GM12891 (cell line): ENCODE measurements at places on chromosomes 11 and 22.

GRCh38 chr11:12150831-12151382 lies 40.5 kb downstream of the MICAL2 start:
- DNase-seq, result no peak

GRCh38 chr11:7673724-7674434 lies 579 bp upstream of the CYB5R2 start:
- DNase-seq, result no peak

DNA sequence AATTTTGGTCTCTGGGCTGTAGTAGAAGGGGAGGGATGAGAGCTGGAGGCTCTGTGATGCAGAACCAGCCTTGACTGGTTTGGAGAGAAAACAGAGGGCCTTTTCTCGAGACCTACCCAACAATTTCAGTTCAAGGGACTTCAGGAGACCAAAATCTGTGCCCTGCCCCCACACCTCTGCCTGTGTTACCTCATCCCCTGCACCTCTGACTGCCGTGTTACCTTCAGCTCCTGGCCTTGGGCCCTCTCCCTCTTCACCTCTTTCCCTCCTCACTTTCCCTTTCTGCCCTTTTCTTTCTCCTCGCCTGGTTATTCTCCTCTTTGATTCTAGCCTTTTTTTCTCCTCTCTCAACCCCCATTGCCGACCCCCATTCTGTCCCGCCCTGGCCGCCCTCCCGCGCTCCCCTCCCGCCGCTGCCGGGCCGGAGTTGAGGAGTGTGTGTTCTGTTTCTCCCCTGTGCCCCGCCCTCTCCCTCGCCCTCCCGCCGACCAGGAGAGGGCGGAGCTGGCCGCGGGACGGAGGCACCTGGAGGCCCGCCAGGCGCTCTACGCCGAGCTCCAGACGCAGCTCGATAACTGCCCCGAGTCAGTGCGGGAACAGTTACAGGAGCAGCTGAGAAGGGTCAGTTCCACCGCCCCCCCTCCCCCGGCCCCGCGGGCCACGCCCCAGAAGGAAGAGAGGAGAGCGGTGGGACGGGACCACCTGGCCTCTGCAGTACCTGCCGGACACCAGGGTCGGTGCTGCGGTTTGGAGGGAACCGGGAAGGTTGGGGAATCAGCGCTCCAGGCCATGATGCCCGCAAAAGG lies 27.2 kb downstream of the PHLDB1 start:
- no peak for DNase-seq

GRCh38 chr11:9053316-9054035 lies 37.9 kb downstream of the SCUBE2 start:
- no peak for DNase-seq

GRCh38 chr11:122690384-122690783 lies 34.9 kb downstream of the UBASH3B start:
- no peak for DNase-seq

DNA sequence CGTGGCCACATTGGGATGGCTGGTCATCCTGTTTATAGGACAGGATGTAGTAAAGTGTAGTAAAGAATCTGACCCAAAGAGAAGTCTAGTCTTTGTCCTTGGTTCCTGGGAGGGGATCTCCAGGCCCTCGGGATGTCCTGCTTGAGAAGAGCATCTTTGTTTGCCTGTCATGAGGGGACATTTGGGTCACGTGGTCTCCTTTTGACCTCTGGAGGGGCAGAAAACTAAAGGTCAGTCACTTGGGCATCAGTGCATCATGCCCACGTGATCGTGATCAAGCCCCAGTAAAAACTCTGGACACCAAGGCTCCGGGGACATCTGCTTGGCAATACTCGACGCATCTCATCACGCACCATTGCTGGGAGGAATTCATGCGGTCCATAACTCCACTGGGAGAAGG lies 9.1 kb downstream of the SMIM38 start:
- no peak for DNase-seq

- DNase-seq, result no peak
These were observed 24.6 kb upstream of the OOSP4B start for GRCh38 chr11:59992425-59992824.

GRCh38 chr11:60987577-60988277 lies 16.2 kb downstream of the CD6 start:
- DNase-seq, result no peak

- DNase-seq, result no peak
These were observed 10.7 kb downstream of the VSIG10L2 start for GRCh38 chr11:125956391-125957134.

DNA sequence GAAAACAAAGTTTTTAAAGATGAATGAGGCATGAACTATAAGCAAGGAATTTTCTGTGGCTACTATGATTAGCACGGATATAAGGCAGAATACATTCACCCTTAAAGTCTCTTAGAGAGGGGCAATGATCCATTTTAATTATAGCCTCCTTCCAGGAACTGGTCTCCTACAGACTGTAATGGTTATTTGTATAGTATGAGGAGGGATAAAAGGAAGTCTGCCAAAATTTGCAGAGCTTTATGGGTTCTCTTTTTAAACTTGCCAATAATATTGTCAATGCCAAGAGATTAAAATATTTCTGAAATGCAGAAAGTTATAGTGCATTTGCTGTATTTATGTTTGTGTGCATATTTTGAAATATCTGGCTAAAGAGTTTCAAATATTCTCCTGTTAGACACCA lies 271.4 kb upstream of the LUZP2 start:
- no peak for DNase-seq

- no peak for DNase-seq
These were observed 24.9 kb downstream of the APLP2 start for GRCh38 chr11:130094614-130095013.

DNA sequence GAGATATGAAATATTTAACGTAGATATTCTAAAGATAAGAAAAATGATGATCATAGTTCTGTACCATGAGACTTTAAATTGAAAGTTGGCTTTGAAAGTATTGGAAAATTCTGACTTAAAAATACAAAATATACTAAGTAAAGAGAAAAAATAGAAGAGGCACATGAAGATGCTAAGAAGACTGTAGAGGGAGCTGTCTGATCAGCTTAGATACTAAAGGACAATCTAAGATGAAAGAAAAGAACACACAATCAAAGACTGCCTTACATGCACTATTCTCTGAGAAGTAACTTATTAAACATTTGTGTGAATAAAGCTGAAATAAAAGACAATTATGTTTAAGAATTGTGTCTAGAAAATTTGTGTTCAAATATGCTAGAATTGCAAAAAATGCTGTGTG lies 55.1 kb downstream of the RBMXL2 start:
- DNase-seq, result no peak

DNA sequence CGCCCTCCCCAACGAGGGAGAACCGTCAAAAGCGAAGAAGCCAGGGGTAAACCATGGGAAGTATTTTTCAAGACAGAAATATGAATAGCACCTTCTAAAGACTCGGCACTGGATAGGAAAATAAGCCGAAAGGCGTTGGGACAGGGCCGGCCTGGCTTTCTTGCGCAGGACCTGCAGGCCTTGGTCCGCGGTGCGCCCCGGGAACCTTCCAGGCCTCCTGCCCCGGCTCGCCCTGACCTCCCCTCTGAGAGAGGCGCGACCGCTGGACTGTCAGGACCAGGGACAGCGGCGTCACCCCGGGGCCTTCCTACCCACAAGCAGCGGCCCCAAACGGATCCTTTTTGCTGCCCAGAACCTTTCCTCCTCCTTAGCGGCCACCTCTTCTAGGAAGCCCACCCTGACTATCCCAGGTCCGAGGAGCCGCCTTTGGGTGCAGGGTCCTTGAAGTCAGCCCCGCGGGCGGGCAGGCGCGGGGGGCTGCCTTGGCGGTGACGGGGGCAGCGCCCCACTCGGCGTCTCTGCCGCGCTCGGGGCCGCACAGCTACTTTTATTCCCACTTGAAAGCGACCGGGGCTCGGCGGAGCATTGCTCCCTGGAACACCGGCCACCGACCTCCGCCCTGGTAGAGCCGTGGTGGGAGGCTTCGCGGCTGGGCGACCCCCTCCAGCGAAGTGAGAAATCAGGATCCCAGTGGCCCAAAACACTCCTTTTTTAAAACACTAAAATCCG lies 650 bp upstream of the MAPK11 start:
- peak; percentile 73 for DNase-seq

- no peak for DNase-seq
These were observed 53.0 kb downstream of the DDI1 start for GRCh38 chr11:104089481-104089880.

DNA sequence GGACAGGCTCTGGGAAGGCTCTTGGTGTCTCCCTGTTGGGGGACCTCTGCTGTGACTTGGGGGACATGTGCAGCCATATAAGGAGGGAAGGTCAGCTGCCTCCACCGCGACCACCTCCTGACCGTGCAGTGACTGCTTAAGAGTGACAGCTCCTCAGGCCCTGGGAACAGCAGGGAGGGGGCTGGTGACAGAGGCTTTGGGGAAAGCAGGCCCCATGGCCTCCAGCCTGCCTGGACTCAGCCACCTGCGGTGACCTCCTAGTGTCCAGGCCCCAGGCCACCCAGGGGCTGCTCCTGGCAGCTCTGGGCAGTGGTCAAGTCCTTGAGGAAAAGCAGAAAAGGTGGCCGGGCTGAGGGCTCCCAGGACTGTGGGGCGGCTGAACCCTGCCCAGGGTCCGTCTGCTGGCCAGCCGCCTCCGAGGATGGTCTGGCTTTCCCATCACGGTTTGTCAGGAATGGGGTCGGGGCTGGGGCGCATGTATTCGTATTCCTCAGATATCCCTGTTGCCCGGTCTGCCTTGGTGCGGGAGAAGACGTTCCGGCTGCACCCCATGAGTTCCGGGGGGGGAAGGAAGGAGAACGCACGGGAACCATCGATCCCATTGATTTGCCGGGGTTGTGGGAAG lies 96.8 kb downstream of the WNT7B start:
- no peak for DNase-seq

DNA sequence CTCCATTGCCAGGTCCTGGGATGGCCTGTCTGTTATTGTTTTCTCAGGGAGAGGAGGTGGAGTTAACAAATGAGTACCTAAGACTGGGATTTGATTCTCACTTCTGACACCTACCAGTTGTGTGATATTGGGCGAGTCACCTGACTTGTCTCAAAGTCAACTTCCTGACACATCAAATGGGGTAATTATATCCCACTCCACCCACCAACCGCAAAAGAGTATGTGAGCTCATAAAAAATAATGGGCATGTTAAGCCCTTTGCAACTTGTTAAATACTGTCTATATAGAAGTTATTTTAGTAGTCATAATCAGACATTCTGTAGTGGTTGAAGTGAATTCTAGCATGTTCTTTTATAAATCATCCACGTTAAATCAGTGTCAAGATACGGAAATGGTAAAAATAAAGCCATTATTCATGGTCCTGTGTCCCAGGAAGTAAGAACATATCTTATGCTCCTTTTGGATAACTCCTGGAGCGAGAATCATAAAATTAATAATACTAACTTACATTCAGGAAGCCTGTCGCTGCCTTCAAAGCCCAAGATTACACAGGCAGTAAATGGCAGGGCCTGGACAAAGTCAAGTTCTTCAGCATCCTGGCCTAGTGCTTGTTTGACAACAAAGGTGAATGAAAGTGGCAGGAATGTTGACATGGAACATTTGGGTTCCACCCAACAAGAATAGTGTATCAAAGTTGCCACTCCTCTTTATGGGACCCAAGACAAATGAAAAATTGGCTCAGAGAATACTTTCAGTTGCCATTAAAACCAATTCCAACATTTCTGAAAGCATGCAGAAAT lies 54.3 kb downstream of the SYTL2 start:
- no peak for DNase-seq

DNA sequence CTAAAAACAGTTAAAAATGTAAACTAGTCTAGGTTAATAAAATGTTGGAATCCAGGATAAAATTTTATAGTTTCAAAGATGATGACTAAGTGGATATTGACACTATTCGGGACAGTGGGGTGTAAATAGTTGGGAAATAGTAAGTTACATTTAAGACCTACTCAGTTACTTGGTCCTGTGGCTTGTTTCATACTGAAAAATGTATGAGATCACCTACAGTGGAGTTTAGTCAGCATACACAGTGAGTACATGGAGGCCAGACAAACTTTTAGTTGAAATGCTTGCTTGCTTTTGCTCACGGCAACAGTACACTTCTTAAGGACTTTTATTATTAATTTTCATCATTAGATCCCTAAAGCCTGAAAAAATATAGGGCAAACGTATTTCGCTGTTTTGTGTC lies 16.1 kb downstream of the TRIM22 start:
- DNase-seq, result no peak

DNA sequence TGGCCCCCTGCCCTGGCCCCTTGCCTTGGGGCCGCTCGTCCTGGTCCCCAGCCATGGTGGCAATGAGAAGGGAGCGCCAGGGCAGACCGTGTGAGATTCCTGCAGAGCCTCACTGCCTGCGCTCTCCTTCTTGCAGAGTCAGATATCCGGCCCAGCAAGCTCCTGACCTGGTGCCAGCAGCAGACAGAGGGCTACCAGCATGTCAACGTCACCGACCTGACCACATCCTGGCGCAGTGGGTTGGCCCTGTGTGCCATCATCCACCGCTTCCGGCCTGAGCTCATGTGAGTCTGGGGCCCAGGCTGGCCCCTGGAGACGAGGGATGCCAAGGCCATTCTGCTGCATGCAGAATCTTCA lies 114.1 kb downstream of the MICAL2 start:
- DNase-seq, result peak; percentile 56

DNA sequence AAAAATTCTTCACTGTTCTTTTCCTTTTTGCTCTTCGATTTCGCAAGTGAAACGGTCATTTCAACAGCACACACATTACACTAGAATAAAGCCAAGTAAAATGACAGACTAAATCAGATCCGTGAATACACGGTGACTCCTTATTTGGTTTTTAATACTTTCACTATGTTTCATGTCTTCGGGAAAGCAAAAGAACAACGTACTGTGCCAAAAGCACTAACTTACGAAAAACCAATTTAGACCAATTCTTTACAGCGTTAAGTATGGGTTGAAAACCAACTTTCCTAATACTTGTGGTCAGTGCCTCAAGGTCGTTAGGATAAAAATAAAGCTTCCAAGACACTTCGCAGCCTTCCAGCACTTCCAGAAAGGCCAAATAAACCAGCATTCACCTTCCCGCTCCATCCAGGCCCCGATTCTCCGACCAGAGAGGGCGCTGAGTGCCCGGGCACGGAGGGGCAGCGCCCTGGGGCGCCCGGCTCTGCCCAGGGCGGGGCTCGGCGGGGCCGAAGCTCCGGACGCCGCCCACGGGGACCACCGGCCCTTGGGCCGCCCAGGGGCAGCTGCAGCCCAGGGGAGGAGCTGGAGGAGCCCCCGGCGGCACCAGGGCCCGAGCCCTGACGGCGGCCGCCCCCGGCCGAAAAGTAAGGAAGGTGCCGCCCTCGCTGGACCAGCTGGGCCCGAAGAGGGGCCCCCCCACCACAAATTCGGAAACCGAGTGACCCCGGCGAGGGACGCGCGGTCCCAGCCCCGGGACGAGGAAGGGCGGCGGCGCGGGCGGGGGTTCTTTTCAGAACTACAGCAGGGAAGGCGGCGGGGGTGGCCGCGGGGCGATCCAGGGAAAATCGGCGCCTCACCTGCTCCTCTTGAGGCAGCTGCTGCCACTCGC lies 499 bp downstream of the ATL3 start:
- DNase-seq, result no peak

GRCh38 chr11:64261556-64262080 lies 10.3 kb downstream of the PLCB3 start:
- DNase-seq, result no peak

GRCh38 chr11:19567996-19568395 lies 144.6 kb upstream of the NAV2 start:
- no peak for DNase-seq

GRCh38 chr11:31877083-31877482 lies 66.0 kb upstream of the PAX6 start:
- no peak for DNase-seq
